ENCODE measurements at places on chromosomes 13 and 19.

DNA sequence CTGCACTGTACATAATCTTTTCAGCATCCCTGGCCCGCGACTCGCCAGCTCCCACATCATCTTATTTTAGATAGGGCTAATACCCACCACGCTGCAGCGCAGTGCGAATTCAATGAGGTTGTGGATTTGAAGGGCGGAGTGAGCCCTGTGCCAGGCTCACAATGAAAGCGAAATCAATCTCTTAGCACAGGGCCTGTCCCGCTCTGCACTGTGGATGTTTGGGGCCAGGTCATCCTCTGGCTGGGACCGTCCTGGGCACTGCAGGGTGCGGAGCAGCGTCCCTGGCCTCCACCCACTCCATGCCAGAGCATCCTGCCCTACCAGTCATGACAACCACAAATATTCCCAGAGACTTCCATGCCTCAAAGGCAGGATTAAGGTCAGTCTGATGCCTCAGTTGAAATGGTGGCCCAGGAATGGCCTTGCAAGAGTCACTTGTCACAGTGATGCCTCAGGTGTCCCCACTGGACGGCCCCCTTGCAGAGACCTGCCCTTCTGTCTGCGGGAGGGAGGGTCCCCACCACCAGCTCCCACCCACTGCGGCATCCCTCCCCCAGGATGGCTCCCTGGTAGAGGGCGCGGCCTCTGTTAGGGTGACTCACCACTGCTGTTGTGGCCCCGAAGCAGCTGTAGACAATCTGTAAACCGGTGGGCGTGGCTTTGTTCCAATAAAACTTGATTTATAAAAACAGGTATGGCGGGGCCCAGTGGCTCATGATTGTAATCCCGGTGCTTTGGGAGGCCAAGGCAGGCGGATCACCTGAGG, 5.6 kb downstream of the UHRF1 start:
- DNase-seq: peak; percentile 84

GRCh38 chr13:37490176-37490779, 108.3 kb downstream of the POSTN start:
- DNase-seq: no peak

DNA sequence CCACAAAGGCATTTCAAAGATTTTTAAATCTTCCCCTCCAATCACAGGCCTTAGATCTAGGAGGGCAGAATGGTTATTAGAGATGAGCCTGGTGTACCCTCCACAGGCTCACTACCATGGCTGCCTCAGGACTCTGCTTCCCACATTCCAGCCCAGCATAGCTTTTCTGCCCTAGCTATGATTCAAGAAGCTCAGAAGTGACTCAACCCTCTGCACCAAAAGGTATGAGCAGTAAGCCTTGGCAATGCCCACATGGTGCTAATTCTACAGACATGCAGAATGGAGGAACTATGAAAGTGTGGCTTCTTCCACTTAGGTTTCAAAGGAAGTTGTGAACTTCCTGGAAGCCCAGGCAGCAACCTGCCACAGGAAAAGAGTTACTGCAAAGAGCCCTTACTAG, 786.2 kb downstream of the SLITRK6 start:
- no peak for DNase-seq

GRCh38 chr13:40452741-40453334, 213.6 kb downstream of the FOXO1 start:
- no peak for DNase-seq

DNA sequence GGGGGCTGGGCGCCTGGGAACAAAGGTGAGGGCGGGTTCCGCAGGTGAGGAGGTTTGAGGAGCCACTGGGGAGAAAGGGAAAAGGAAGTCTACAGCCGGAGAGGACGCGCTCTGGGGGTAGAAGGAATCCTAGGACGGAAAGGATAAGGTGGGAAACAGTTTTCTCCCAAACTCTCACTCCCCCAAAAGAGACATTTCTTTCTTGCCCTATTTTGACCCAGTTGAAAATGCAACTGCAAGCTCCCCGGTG, 651 bp upstream of the POLR1D start:
- DNase-seq: no peak

DNA sequence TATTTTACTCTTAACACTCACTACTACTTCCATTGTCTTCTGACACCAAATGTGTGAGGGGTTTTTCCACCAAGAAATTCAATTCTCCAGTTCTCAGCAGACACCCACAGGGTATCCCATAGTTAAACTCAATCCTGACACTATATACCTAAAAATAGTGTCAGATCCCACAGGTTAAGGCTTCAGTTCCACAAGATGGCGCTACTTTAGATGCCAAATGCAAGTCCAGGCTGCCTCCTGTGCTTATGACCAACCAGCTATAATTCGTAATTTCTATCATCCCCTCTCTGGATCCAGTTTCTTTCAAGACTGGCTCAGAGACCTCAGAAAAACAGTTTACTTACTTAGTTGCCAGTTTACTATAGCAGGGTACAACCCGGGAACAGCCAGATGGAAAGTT, 1146.2 kb upstream of the SPRY2 start:
- peak; percentile 4 for DNase-seq

- no peak for DNase-seq
Observed at GRCh38 chr13:30882996-30883766, 22.9 kb upstream of the MEDAG start.

DNA sequence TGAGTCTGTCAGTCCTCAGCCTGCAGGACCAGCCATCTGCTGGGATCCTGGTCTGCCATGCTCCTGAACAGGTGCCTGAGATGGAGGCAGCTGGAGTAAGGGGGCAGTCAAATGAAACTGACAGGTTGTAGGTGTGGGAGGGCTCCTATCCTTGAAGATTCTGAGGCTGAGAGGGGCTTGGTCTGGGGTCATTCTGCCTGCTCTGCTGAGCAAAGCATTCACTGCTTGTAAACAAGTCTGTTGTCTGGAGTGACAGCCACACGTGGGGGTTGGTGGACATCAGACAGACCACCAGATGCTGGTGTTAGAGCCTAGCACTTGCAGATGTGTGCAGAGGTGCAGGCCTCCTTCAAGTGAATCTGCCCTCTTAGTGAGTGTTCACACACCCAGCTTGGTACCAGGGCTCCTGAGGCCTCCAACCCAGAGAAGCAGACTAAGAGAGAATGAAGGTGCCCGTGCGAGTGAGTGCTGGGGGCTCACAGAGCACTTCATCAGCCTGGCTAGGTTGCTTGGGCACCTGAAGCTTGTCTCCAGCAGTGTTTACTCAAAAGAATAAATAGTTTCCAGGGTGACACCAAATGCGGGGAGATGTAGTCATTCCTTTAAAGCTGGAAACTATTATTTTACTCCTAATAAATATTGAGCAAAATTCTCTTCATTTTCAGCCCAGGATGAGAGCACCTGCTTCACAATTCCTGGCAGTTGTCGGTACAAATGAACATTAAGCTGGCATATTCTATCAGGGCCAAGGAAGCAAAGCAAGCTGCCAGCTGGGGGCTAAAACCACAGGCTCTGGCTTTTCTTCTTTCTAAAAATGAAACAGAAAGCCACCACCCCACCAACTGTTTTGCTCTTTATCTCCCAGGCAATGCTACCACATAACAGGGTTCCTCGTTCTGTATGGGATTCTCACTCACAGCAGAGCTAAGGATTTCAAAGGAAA, 82.3 kb downstream of the RNASEH2B start:
- peak; percentile 24 for DNase-seq

- DNase-seq: no peak
Observed at GRCh38 chr19:45934551-45935230, 20.1 kb upstream of the NANOS2 start.

- DNase-seq: no peak
Observed at GRCh38 chr13:40193286-40194223, 472.9 kb downstream of the FOXO1 start.
